Glutamatergic neuron (in vitro differentiated cells): ENCODE measurements at places on chromosomes 3 and 15. TPM values are rescaled to one million over a fixed set of nuclear protein-coding genes. Genes with fewer than 3 reads are reported as not detected.

- H3K36me3 ChIP-seq: no peaks in the 10 kb centered on the region
- no peaks in the 10 kb centered on the region for H3K4me1 ChIP-seq
- H3K27me3 ChIP-seq: no peaks in the 10 kb centered on the region
- no peak overlapping the region for H3K4me3 ChIP-seq
- no peak for DNase-seq
Observed at GRCh38 chr3:165683947-165684346, 153.3 kb downstream of the BCHE start.

GRCh38 chr3:129425213-129425612 lies 3.2 kb downstream of the EFCAB12 start:
- DNase-seq: no peak
- H3K27ac ChIP-seq: no peak overlapping the region
- no peaks in the 10 kb centered on the region for H3K36me3 ChIP-seq
- H3K4me3 ChIP-seq: no peak overlapping the region
- peaks cover 10% of the 10 kb centered on the region for H3K27me3 ChIP-seq

- H3K36me3 ChIP-seq: no peaks in the 10 kb centered on the region
- peaks cover 6% of the 10 kb centered on the region for H3K4me1 ChIP-seq
- H3K4me3 ChIP-seq: peak overlapping the region; percentile 24
Observed at GRCh38 chr3:150736903-150737832, 25.8 kb downstream of the SIAH2 start.

- no peaks in the 10 kb centered on the region for H3K4me1 ChIP-seq
- no peak overlapping the region for H3K4me3 ChIP-seq
- H3K36me3 ChIP-seq: peaks cover 11% of the 10 kb centered on the region
- H3K27ac ChIP-seq: no peak overlapping the region
- no peak for DNase-seq
Observed at GRCh38 chr3:150681057-150681456, 22.7 kb downstream of the ERICH6 start.

DNA sequence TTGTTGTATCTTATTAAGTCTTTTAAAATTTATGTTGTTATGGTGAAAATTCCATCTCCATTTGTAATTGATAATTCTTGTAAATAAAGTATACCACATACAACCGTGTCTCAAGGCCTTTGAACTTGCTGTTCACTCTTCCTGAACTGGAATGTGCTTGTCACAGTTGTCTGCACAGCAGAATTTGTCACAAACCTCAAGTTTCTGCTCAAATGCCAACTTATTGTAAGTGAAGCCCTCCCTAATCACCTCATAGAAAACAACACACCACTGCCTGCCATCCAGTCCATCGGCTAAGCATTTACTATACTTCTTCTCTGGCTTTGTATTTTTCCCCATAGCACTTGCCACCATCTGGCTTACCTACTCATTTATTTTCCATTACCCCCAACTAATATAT lies 192.3 kb downstream of the THRB start:
- no peak for DNase-seq
- H3K4me1 ChIP-seq: no peaks in the 10 kb centered on the region
- no peaks in the 10 kb centered on the region for H3K36me3 ChIP-seq
- H3K4me3 ChIP-seq: no peak overlapping the region
- H3K27ac ChIP-seq: no peak overlapping the region
- no peaks in the 10 kb centered on the region for H3K27me3 ChIP-seq

DNA sequence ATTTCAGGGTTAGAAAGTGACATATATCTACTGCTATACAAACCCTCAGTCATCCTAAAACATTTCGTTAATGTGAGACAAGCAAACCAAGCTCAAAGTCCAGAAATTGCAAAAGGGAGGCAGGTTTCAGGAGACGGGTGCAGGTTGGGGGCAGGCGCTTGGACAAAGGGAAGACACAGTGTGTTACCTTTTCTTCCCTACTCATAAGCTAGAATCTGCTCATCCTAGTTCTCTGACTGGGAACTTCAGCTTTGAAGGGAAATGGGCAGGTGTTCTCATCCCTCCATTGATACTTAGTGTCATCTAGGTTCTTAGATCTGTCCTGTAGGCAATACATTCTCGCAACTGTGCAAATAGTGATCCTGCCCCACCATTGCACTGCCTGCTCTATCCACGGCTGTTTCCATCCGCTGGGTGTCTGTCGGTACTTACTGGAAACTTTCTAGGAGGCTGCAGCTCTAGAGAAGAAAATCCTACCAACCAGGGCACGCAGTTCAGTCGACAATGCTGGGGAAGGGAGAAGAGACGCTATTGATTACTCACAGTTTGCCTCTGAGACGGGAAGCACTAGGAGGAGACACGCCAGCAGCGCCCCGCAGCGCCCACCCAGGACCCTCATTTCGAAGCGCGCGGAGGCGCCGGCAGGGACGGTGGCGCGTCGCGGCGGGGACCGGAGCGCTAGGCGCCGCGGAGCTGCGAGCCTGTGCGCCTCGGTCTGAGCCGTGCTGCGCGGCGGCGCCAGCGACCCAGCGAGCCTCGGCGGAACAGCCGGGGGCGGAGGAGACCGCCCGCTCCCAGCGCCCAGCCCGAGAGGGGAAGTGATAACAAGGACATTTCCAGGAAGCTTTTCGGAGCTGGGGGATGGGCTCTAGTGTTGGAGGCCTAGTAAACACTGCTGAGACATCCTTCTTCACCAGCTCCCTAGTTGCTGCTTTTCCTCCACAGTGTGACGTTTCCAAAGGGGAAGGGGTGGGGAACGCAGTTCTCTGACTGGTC lies at the start of gene PROS1:
PROS1 (minus strand) TSS at position 766 of the 996 bp plus-strand sequence; CDS start at position 619, 147 bp downstream.
- peak; percentile 75 for DNase-seq
- H3K27ac ChIP-seq: peak within 1 kb of the TSS; percentile 94
- peak within 1 kb of the TSS; percentile 93 for H3K4me3 ChIP-seq
- H3K36me3 ChIP-seq: no peaks in the 10 kb centered on the region
- H3K27me3 ChIP-seq: peaks cover 2% of the 10 kb centered on the region
- peaks cover 3% of the 10 kb centered on the region for H3K4me1 ChIP-seq

DNA sequence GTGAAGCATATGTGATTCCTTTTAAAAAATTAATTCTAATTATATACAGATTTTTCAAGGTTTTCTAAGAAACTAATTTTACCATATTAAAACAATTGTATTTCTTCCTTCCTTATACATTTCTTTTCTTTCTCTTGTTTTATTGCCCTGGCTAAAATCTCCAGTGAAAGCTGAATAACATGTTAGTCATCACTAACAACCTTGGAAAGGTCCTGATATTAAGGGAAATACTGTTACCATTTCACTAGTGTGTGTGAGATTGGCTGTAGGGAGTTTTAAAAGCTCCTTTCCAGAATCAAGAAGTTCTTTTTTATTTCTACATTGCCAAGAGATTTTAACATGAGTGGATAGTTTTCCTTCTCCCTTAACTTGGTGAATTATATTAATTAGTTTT lies 229.7 kb upstream of the EIF1B start:
- H3K4me3 ChIP-seq: no peak overlapping the region
- no peak overlapping the region for H3K27ac ChIP-seq
- H3K36me3 ChIP-seq: peaks cover 4% of the 10 kb centered on the region
- H3K27me3 ChIP-seq: no peaks in the 10 kb centered on the region
- H3K4me1 ChIP-seq: no peaks in the 10 kb centered on the region
- DNase-seq: no peak

DNA sequence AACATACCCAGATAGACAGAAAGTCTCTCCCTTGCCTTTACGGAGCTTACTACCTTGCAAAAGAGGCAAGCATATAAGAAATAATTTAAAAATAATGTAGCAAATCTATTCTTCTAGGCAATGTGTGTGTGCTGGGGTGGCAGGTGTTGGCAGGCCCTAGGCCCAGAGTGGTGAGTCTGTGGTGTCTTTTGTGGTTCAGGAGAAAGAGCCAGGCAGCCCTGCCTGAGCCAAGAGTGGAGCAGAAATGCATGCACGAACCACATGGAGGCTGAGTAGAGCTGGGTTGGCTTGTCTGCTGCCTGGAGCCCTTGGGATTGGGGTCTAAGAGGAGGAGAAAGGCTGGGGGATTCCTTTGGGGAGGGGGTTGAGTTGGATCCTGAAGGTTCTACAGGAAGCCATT lies 70.2 kb upstream of the MYZAP start:
- H3K27me3 ChIP-seq: no peaks in the 10 kb centered on the region
- H3K4me3 ChIP-seq: no peak overlapping the region
- no peaks in the 10 kb centered on the region for H3K4me1 ChIP-seq
- H3K27ac ChIP-seq: no peak overlapping the region
- no peaks in the 10 kb centered on the region for H3K36me3 ChIP-seq

DNA sequence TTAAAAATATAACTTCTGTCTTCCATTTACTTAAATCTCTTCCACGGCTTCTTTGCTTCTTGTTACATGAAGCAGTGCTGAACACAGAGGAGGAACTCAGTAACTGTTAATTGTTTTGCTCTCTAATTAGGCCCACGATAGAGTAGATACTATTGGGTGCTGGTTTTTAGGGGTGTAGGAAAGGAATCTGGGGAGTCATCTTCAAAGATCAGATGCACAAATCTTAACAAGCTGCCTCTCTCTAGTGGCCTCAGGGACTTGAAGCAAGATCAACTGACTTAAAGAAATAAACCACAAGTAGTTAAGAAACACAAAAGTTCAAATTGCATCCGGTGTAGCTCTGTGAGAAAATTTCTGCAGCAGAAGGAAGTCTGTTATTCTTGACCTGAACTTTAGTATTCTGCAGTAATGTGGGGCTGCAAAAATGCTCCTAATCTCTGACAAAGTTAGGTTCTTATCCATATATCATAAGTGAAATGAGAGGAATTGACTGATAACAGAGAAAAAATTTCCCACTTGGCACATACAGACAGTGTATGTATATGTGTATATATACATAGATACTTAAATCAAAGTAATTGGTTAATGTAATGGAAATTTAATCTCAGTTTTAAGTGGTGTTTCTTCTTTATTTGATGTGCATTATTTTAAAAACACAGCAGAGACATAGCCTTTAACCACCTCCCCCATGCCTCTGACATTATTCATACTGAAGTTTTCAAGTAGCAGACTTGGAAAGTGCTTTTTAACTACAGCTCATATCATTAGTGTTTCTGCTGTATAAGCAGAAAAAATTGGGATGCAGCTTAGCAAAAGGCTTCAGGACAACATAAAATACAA lies 51.8 kb downstream of the CHST2 start:
- DNase-seq: no peak
- H3K27ac ChIP-seq: no peak overlapping the region
- H3K4me1 ChIP-seq: no peaks in the 10 kb centered on the region
- H3K4me3 ChIP-seq: no peak overlapping the region
- peaks cover 24% of the 10 kb centered on the region for H3K36me3 ChIP-seq

- H3K36me3 ChIP-seq: no peaks in the 10 kb centered on the region
- no peaks in the 10 kb centered on the region for H3K4me1 ChIP-seq
- no peak overlapping the region for H3K4me3 ChIP-seq
- DNase-seq: no peak
- H3K27ac ChIP-seq: no peak overlapping the region
- H3K27me3 ChIP-seq: no peaks in the 10 kb centered on the region
Observed at GRCh38 chr3:156630773-156631093, 43.7 kb upstream of the TIPARP start.

- DNase-seq: peak; percentile 38
- H3K27me3 ChIP-seq: peaks cover 14% of the 10 kb centered on the region
- H3K4me3 ChIP-seq: peak overlapping the region; percentile 90
- H3K4me1 ChIP-seq: peaks cover 17% of the 10 kb centered on the region
- no peaks in the 10 kb centered on the region for H3K36me3 ChIP-seq
Observed at GRCh38 chr15:40108061-40108854, 421 bp downstream of the BMF start.

- H3K4me3 ChIP-seq: peak within 1 kb of the TSS; percentile 97
- H3K36me3 ChIP-seq: no peaks in the 10 kb centered on the region
- peak within 1 kb of the TSS; percentile 96 for H3K27ac ChIP-seq
- H3K4me1 ChIP-seq: peaks cover 16% of the 10 kb centered on the region
- DNase-seq: peak; percentile 92
Observed at GRCh38 chr3:179322286-179323196, at the start of gene ZNF639. Gene ZNF639 (plus strand): TSS chr3:179323031. CDS start chr3:179328294, 5,263 bp downstream.

GRCh38 chr3:32593903-32594525 lies 23.4 kb upstream of the DYNC1LI1 start:
- H3K4me1 ChIP-seq: peaks cover 33% of the 10 kb centered on the region
- H3K27ac ChIP-seq: no peak overlapping the region
- no peaks in the 10 kb centered on the region for H3K36me3 ChIP-seq

ATP13A4 gene
- total RNA-seq: 0.93 TPM

SAXO2 gene
- total RNA-seq: 0.20 TPM

SST gene
- 1,741 TPM for total RNA-seq

COPG1 gene
- total RNA-seq: 152 TPM

SPSB4 gene
- 98.4 TPM for total RNA-seq

CX3CR1 gene
- not detected for total RNA-seq

ADAMTS17 gene
- 6.8 TPM for total RNA-seq

NR2E3 gene
- total RNA-seq: 0.69 TPM

IL5RA gene
- total RNA-seq: not detected
